ENCODE measurements at places on chromosomes 12 and 14.

GRCh38 chr12:29879606-29880308, 96.0 kb upstream of the TMTC1 start:
- DNase-seq, result no peak

GRCh38 chr14:89625244-89625713, 208.2 kb upstream of the FOXN3 start:
- DNase-seq, result no peak

DNA sequence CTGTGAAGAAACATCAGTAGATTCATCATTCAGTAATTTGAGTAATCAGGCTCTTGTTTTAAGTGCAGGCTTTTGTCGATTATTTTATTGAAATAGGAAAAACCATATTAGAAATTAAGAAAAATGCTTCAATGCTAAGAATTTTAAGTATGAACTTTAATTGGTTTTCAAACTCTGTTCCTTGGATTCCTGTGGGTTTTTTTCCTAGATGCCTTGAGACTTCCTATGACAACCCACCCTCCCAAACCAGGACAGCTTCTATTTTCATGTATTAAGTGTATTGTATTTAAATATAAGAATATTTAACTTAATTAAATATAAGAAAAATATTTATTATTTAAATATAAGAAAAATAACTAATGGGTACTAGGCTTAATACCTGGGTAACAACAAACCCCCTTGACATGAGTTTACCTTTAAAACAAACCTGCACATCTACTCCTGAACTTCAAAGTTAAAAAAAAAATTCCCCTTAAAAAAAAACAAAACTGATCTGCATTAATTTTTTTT, 3.0 kb downstream of the ARHGAP5 start:
- DNase-seq, result no peak

GRCh38 chr14:72847721-72848120, 46.2 kb downstream of the DPF3 start:
- DNase-seq, result no peak

DNA sequence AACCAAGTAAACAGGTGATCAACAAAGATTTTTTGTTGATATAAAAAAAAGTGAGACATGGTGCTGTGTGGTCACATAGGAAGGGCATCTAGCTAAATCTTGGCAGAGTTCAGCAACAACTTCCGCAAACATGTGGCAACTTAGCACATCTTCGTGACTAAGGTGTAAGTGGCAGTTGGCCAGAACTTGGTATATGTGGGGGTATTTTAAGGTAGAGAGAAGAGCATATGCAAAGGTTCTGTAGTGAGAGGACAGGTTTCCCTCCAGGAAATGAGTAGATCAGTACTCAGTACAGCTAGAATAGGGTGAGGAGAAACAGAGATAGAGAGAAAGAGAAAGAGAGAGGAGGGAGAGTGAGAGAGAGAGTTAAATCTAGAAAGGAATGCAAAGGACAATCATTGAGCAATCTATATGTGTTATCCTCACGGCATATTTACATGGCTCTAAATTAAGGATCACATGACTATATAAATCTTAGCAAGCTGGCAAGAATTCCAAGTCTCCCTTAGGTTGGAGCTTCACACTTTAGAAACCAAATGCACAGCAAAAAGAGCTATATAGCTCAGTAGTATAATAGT, 227.7 kb upstream of the HMGA2 start:
- DNase-seq, result no peak

DNA sequence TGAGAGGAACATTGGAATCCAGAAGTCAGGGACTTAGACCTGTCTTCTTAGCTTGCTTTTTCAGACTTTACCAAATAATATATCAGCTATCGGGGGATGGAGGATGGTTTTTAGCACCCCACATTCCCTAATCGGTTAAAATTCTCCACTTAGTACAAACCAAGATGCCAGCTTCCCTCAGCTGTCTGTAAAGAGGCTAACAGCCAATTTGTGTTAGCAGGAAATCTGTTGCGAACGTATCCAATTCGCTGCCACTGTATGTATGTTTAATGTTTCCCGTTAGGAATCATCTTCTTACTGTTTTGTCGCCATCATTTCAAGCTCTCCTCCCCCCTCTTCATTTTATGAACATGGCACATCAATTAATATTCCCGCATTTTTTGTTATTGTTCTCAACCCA, 289.0 kb downstream of the BCL11B start:
- DNase-seq, result no peak

- no peak for DNase-seq
These were observed 1340.9 kb downstream of the FSCB start for GRCh38 chr14:43166163-43166562.

DNA sequence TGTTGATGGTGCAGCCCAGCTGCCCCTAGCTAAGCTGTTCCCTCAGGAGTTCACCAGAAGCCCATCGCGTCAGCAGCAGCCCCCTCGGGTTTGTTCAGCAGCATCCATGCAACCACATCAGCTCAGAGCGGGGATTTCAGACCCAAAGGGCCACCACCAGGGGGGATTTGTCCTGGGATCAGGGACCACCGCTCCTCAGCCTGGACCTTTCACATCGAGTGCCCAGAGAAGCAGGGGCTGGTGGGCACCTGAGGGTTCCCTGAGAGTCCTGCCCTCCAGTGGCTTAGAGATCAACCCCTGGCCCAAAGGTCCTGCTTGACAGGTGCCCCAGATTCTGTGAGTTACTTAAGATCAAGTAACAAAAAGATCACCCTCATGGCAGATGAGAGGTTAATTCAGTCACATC, 65.9 kb upstream of the C14orf180 start:
- no peak for DNase-seq

DNA sequence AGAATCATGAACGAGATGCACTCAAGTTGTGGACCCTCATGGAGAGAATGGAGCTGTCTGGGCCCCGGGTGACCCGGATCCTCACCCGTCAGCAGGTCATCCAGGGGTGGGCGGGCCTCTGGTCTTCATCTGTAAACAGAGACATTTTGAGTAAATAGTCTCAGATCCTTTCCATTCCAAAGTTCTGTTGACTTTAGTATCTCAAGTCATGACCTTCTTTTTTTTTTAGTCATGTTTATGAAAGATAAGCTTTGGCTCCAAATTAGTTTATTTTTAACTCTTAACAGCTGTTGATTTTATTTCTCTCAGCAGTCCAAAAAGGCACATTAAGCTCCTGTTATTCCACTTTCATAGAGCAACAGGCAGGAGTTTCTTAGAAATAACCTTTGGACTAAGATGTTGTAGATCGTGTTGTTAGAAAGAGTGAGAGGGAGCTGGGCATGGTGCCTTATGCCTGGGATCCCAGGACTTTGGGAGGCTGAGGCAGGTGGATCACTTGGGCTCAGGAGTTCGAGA, 48.9 kb upstream of the AMN start:
- DNase-seq, result no peak

GRCh38 chr14:98008381-98009113, 1211.4 kb downstream of the VRK1 start:
- peak; percentile 26 for DNase-seq

GRCh38 chr12:16606201-16606849, 363 bp upstream of the LMO3 start:
- DNase-seq, result no peak

DNA sequence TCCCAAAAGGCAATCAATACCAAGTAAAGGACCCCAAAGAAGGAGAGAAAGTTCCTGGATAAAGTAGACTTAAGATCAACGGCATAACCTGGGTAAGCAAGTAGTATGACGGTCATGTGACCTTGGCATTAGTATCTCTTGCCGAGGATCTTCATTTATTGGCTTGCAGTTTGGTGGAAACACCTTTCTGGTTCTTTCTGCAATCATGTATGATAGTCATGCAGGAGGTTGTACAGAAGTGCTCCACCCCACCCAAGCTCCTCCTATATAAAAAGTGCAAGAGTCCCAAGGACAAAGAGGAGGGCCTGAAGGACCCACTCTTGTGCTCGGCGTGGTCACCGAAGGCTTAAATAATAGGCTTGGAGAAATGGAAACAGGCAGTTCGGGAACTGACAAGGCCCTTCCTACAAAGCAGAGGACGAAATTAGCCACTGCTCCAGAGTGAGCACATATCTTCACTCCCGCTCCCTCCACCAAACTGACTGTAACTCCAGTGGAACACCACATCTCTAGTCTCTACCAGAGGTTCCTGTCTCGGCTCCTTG, 750 bp downstream of the CS start:
- no peak for DNase-seq

GRCh38 chr12:92971859-92972524, 42.9 kb upstream of the EEA1 start:
- DNase-seq, result no peak

DNA sequence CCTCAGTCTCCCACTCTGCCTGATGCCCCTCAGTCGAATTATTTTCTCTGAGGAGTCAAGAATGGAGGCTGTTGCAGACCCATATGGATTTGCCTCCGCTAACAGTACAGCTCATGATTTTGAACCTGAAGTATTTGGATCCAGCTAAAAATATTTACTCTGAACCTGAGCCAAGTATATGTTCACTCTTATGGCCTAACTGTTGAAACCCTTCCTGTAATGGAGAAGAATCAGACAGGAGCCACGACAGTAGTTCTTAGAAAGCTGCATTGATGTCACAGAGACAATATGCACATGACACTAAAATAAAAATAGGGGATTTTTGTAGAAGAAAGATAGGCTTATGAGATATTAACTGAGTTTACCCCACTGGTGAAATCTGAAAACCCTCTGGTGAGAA, 1128.3 kb upstream of the FLRT2 start:
- no peak for DNase-seq

DNA sequence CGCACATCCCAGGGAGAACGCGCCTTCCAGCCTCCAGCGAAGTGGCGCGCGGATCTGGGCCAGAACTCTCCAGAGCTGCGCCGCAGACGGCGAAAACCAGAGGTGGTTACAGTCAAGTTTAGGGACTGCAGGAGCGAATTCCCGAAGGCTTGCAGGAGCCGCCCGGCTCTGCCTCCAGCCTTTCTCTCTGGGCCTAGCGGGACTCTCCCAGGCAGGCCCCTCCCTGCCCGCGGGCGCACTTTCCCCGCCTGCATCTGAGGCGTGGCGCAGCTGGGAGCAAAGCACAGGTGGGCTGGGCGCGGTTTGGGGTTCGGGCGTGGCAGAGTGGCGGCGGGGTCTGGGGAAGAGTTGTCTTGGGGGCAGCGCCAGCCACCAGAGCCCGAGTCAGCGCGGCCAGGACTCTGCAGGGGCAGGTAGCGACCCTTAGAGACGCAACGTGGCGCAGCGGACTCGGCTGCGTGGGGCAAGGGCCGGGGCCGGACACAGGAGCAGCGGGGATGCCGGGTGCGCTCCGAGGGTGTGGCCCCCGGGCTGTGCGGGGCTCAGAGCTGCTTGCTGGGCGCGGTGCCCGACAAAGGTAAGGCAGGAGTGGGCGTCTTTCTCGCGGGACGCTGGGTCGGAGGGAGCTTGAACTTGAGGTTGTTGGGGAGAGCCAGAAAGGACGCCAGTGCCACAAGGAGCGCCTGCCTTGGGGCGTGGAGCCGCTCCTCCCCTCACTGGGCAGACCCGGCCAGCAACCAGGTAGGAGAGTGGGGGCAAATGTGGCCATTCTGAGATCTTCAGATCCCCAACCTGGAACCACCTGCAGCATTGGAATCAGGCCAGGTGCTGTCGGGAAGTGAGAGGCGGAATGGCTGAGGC, 1126.0 kb downstream of the AACS start:
- DNase-seq, result no peak

DNA sequence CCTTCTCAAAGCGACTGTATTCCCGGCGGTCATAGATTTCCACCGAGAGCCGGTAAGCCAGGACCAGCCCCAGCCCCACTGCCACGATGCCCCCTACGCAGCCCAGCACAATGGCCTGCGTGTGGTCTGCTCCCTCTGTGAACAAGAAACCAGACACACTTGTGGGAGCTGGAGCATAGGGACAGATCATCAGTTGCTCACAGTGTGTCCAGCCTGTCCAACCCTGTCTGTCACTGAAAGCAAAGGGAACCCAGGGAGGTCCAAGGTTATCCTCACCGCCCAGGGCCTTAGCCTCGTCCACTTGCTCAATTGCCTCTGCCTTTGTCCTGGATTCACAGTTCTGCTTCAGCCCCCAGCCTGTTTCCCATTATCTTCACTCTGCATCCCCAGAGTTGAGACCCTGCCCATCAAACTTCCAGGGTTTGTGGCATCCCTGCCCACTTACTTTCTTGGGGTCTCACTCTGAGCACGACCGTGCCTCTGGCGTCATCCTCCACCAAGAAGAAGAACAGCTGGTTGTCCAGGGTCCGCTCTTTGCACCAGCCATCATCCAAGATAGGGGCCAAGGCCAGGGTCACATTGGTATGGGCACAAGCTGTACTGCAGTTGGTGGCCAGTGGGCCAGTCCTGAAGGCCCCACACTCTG, 11.3 kb upstream of the CSAD start:
- no peak for DNase-seq

- DNase-seq, result no peak
These were observed 154.0 kb downstream of the PIWIL1 start for GRCh38 chr12:130491421-130492357.

GRCh38 chr12:132186857-132187620, 42.8 kb downstream of the NOC4L start:
- DNase-seq, result peak; percentile 61

GRCh38 chr12:21939435-21939834, 1.8 kb downstream of the ABCC9 start:
- DNase-seq, result no peak

DNA sequence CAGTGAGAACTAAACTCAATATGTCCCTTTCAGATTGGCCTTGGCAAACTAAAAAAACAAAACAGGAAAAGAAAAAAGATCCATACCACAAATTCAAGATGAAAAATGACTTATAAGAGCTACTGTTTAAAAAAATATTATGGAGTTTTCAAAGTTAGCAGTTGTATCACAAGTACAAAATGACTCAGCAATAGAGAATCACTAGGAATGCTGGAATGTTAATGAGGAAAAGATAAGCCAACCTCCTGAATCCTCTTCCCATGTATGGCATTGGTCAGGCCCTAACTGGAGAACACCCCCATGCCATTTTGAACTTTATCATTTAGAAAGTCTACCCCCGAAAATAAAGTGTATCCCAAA, 62.2 kb downstream of the PPP1R36 start:
- DNase-seq, result no peak

DNA sequence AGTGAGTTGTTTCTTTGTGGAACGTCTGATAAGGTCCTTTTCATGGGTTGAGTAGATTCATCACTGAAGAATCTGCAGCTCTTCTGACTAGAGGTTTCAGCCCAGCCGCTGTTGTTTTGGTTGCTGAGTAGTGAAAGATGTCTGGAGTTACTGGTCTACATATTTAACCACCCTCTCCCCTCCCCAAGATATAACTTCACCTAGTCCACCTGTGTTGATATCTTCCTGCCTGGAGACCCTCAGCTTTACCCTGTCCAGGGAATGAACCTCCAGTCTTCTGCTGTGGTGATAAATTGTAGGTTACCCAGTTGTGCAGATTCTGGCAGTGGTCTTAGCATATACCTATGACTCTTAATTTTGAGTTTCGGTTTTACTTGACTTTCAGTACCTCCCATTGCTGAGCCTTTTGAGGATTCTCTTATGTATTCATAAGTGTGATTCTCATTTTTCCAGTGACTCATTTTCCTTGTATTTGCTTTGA, 62.9 kb downstream of the CCDC91 start:
- DNase-seq, result no peak

- no peak for DNase-seq
These were observed 17.9 kb upstream of the RAB3IP start for GRCh38 chr12:69720750-69721149.

All from CD8-positive, alpha-beta T cell (primary cell).